ENCODE measurements at places on chromosomes 16 and 17.

- DNase-seq = no peak
Measured at GRCh38 chr17:38591759-38592241, 14.0 kb downstream of the SRCIN1 start.

DNA sequence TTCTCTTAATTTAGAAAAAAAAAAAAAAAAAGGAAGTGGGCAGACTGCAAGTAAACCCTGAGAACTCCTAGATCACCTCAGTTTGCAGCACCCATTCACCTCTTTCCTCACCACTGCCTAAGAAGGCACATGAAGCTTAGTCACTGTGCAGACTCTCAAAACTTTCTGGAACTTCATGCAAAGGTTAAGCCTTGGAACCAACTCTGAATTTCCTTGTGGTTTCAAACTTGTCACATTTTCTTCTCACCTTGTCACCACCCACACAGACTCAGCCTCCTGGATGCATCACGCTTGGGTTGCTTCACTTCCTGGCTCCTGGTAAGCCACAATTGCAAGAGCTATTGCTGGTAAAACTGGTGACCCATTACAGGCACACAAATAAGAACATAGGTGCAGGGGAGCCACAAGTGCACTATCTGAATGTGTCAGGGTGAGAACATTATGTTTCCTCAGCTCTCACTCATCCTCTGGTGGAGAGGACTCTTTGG is 15.0 kb upstream of the CPD start:
- DNase-seq = peak; percentile 60

- DNase-seq = no peak
Measured at GRCh38 chr17:72613806-72614292, 478.6 kb downstream of the SLC39A11 start.

- DNase-seq = no peak
Measured at GRCh38 chr16:88356124-88356726, 26.5 kb upstream of the ZNF469 start.

GRCh38 chr17:75244133-75244866 is 17.1 kb downstream of the GGA3 start:
- peak; percentile 63 for DNase-seq

DNA sequence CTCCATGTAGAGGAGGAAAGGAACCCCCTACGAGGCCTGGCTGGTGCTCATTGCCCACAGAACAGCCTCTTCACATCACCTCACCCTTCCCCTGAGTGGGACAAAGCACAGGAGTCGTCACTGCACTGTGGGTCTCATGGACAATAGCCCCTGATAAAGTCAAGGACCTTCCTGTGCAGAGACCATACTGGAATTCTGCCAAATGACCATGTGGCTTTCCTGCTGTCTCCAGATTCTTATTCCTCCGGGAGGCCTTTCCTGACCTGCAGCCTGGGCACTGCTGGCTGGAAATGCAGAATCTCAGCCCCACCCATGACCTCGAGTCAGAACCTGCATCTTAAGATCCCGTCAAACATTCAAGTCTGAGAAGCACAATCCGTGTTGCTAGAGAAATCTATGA is 60.5 kb upstream of the ERN1 start:
- DNase-seq = no peak

DNA sequence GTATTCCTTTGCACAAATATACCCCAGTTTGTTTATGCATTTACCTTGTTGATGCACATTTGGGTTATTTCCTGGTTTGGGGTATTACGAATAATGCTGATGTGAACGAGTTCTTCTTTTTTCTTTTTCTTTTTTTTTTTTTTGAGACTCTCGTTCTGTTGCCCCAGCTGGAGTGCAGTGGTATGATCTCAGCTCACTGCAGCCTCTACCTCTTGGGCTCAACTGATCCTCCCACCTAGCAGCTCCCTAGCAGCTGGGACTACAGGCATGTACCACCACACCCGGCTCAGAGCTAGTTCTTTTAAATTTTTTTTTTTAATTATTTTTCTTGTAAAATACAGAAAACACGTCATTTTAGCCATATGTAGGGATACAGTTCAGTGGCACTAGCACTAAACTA is 14.1 kb downstream of the RAB40C start:
- DNase-seq = no peak

DNA sequence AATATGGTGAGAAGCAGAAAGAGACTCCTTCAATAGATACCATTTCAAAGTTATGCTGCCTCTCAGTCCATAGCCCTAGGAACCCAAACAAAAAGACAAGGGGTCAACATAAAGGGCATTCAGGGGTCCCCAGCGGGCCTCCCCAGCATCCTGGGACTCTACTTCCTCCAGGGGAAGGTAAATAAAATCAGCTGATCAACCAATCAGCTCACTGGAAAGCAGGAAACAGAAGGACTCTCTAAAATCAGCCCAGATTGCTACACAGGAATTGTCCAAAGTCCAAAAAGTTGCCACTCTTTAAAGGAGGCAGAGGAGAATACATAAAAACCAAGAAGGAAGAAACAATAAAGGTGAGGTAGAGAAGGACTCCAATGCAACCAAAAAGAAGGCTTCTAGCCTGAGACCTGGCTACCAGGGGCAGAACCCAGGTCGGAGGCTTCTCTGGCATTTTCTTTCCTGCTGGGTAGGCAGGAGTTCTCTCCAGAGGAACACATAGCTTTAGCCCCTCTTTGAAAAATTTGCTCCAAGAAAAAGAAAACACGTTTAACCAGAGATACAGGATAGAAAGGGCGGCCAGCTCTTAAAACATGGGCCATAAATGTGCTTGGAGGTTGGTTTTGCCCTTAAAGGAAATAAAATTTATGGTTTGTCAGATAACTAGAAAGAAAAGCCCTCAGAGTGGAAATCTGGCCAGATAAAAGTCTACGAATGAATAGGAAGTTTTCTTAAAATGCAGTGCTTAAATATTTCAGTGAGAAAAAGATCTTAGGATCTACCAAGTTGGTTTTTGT is 404.6 kb downstream of the SOX9 start:
- no peak for DNase-seq

DNA sequence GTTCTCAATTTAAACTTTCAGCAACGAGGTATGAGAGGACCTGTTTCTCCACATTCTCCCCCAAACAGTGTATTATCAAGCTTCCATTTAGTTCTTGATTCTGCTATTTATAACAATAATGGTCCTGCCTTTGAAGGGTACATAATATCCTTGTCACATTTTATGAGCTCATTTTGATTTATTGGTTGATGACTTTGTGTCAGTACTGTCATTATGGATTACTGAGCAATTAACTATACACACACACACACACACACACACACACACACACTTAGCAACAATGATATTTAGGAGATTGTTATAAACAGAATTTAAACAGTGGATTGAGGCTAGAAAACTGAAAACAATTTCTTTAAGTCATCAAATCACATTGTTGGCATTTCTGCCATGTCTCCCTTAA is 7.0 kb downstream of the TMIGD1 start:
- DNase-seq = no peak

DNA sequence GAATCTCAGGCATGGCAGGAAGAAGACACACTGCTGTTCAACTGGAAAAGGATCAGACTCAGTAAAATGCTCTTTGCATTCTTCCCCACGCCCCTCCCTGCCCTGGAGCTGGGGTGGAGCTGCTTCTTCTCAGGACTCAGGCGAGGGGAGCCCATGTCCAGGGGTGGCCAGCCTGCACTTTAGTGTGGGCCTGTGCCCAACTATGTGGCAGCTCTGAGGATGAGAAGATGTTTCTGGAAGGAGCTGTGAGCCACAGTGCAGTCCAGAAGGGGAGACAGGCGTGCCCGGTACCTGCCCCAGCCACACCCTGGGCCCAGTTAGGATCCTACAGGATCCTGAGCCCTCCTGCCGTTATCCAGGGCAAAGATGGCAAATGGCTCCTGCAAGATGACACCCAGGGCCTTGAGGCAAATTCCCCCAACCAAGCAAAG is 120.3 kb downstream of the ANKRD11 start:
- no peak for DNase-seq

GRCh38 chr16:4110680-4111079 is 5.6 kb downstream of the ADCY9 start:
- no peak for DNase-seq

GRCh38 chr17:8392674-8393469 is 4.8 kb downstream of the RNF222 start:
- no peak for DNase-seq

GRCh38 chr16:13298666-13299065 is 397.3 kb downstream of the SHISA9 start:
- no peak for DNase-seq

GRCh38 chr16:85418978-85419491 is 194.1 kb upstream of the GSE1 start:
- no peak for DNase-seq

- no peak for DNase-seq
Measured at GRCh38 chr17:28718333-28719020, 809 bp upstream of the RAB34 start.

- DNase-seq = no peak
Measured at GRCh38 chr17:74513987-74514631, 17.2 kb downstream of the CD300LB start.

DNA sequence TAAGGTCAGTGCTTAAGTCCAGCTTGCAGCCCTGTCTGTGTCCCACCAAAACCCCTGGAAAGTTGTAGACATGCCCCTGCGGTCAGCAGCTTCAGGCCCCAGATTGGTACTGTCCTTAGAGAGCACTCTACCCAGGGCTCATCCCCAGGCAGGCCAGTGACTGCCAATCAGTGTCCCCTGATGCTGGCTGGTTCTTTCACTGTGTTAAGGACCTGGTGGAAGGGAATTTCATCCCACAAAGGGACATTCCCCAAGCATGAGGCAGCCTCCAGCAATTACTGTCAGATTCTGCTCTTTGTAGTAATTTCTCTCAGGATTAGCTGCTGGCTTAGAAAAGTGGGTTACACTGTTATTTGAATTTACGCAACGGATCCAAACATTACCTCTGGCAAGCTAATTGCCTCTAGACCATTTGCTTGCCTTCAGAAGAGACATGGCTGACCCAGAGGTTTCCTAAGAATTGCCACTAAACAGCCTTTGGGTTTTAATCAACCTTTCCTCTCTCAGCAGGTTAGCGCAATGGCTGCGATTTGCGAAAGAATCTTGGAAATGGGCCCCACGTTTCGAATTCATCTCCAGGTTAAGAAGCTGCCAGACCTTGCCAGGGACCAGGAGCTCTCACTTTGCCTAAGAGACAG is 5.9 kb downstream of the IRX6 start:
- no peak for DNase-seq

DNA sequence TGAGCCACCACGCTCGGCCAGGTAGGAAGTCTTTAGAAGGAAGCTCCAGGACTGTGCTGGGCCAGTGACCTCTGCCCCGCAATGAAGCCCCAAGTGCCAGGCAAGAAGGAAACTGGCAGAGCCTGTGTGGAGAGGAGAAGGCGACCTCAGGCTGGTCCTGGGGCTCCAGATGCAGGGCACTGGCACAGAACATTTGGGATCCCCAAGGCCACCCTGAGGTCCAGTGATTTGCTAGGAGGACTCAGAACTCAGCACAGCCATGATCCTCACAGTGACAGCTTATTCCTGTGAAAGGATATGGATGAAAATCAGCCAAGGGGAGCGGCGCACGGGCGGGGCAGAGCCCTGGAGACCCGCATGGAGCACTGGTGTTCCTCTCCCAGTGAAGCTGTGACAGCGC is 24.1 kb downstream of the MGAT5B start:
- DNase-seq = no peak

GRCh38 chr16:10658943-10659342 is 35.8 kb downstream of the TEKT5 start:
- DNase-seq = no peak
